Tibial artery (tissue), 4 donors: ENCODE measurements at places on chromosomes 11 and 22.

GRCh38 chr22:24716602-24717001 is 57.9 kb downstream of the PIWIL3 start:
- no peak for DNase-seq

DNA sequence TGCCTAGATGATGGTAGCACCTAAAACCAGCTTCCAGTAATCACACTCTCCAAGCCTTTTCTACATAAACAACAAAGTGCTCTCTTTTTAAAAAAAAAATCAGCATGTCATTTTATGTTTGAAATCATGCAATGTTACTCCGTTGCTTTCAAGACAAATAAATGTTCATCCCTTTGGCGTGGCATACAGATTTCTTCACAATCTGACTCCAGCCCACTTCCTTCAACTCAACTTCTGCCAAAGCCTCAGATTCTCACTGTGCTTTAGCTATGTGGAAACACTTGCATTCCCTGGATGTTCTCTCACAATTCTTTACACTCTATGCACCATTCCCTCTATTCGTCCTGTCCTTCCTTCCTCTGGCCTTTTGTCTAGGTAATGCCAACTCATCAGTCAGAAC is 206.3 kb upstream of the BLID start:
- DNase-seq: peak; percentile 42

DNA sequence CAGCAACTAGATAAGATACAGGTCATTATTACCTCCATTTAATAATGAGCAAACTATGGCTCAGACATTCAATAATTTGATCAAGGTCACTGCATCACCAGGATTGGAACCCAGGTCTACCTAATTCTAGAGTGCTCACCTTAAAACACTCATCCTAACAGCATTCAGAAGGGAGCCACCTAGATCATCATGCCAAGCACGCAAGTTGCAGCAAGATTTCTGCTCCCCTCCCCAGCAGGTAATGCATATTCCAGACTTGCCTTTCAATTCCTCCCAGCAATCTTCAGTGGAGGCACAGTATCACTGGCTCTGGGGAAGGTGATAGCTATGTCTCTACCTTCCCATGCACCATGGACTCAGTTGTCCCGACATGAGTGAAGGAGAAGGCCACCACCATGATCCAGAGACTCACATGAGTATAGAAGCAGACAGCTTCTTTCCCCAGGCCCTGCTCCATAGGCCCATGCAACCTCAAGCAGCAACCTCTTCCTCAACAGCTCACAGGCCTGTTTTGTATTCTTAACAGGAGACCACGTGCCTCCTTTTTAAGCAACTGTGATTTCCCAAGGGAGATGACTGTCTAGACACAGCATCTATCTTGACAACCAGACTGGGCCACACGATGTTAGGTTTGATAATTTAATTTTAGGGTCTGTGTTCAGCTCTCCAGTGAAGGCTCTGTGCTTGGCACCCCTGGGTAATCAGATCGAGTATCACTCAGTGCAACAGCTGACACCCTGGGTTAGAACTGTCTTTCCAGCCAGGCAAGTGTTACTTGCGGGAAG is 36.4 kb downstream of the RAB30 start:
- no peak for DNase-seq

DNA sequence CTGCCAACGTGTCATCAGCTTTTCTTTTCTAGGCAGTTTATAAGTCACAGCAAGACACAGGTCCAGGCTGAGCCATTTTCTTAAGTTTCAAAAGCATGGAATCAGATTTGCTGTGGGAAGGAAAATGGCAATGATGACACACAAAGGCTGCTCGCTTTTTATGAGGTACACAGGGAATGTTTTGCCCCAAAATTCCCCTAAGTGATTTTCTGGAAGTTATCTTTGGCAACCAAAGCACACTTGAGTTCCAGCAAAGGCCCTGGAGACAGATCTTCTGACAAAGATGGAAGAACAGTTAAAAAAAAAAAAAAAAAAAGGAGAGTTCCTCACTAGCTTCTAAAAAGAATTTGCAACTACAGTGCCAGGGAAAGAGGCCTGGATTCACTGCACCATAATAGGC is 260.8 kb downstream of the LARGE1 start:
- DNase-seq: no peak

GRCh38 chr22:29139965-29140782 is 65.5 kb upstream of the EMID1 start:
- DNase-seq: no peak

DNA sequence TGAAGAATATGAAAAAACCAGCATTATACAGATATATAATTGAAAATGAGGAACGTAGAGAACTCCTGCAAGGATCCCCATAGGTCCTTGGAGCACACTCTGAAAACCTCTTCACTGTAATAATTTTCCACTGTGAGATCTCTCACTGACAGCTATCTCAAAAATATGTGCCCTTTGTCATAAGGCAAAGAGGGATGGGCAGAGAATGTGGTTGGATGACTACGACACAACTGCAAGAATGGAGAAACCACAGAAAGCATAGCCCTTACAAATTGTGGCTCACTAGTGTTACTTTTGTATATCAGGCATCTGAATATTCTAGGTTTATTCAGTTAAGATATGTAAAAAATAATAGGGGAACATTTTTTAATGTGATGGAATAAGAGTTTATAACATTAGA is 7.9 kb upstream of the CTSC start:
- DNase-seq: no peak

- no peak for DNase-seq
Measured at GRCh38 chr22:32020117-32020516, 22.9 kb upstream of the SLC5A1 start.

- no peak for DNase-seq
Measured at GRCh38 chr22:20131597-20131858, at the start of gene ZDHHC8. ZDHHC8 (plus strand) TSS chr22:20131804; CDS start chr22:20131948, 144 bp downstream.

DNA sequence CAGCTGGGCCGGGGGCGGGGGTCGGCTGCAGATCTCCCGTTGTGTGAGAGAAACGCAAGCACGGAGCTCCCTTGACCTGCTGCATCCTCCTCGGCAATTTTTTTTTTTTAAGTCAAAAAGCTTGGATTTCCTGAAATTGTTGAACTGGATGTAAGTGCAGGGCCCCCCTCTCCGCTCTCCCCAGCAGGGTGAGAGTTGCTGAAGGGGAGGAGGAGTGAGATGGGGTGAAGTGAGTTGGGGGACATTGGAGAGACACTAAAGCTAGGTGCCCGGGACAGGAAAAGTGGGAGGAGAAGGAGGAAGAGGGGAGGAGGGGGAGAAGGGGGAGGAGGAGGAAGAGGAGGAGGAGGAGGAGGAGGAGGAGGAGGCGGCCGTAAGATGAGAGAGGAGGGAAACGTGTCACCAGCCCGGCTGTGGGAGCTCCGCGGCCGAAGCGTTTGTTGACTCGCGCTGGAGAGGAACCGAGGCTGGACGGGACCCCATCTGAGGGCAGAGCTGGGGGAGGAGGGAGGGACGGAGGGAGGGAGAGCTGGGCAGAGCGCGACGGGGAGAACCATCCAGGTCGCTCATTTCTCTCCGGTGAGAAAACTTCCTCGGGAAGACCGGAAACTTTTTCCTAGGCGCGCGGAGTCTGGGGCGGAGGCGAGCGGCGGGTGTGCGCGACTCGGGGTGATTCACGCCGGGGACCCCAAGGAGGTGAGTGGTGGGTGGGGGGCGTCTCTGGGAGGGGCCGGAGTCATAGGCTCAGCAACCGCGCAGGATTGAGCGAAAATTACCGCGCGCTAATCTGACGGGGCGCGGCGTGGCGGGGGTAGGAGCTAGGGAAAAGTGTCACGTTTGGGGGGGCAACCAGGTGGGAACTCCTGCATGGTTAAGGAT is 80.2 kb downstream of the PRR5L start:
- DNase-seq: no peak
